ENCODE measurements at places on chromosomes 7 and 10.

GRCh38 chr10:132399117-132400035 is 2.4 kb downstream of the PWWP2B start:
- no peak for ATAC-seq

DNA sequence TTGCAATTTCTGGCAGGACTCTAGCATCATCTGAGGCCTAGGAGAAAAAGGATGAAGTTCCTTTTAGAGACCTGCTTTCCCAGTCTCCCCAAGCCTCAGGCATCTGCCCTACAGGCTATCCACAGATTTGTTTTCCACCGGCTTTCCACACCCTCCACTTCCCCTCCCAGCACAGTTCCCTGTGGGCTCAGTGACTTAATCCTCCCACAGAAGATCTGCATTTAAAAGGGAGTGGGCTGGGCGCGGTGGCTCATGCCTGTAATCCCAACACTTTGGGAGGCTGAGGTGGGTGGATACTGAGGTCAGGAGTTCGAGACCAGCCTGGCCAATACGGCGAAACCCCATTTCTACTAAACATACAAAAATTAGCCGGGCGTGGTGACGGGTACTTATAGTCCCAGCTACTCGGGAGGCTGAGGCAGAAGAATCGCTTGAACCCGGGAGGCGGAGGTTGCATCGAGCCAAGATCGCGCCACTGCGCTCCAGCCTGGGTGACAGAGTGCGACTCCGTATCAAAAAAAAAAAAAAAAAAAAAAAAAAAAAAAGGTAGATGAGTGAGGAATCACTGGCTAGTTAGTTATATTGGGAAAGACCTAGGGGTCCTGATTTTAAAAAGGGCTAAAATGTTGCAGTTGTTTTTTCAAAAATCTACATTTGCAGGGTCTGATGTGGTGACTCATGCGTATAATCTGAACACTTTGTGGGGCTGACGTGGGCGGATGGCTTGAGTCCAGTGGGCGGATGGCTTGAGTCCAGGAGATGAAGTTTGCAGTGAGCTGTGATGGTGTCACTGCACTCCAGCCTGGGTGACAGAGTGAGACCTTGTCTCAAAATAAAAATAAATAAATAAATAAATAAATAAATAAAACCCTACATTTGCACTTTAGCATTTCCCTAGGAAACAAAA is 119.5 kb downstream of the BAMBI start:
- ATAC-seq = no peak

- ATAC-seq = peak; percentile 99
Observed at GRCh38 chr10:22086730-22087401, 83.3 kb upstream of the DNAJC1 start.

GRCh38 chr7:2065528-2065927 is 167.2 kb downstream of the MAD1L1 start:
- peak; percentile 56 for ATAC-seq

DNA sequence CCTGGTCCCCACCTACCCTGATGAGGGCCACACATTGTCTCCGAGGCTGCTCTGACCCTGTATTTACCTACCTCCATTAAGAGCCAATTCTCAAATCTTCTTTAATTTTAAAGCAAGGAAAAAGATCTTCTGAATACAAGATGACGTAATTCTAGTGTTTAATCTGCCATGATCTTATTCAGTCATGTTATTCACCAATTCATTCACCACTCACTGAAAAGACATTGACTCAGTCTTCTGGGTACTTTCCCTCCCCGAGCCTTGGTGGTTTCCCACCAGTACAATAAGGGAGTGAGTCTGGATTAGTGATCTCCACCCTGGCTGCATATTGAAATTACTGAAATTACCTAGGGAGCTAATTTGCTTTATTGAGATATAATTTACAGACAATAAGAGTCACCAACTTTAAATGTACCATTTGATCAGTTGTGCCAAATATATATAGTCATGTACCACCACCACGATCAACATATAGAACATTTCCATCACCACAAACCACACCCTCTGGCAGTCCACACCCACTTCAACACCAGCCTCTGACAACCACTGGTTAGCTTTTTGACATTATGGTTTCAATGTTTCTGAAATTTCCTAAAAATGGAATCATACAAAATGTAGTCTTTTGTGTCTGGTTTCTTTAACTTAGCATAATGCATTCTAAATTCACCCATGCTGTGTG is 117.5 kb upstream of the UNC5B start:
- ATAC-seq = no peak

All from motor neuron (in vitro differentiated cells).